ENCODE measurements at places on chromosomes 7 and 10.

DNA sequence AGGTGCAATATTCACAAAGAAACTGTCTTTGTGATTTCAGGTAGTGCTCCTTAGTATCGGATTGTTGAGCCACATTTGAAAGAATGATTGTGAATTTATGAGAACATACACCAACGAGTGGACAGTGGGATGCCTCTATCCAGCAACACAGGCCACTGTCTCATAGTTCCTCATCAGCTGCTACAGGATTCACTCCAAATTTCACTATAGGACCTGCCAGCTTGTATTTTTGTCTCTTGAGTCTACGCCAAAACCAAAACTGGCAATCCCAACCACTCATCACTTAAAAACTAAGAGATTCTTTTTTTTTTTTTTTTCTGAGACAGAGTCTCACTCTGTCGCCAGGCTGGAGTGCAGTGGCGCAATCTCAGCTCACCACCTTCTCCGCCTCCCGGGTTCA lies 964.5 kb downstream of the CNTNAP2 start:
- DNase-seq: no peak

GRCh38 chr7:158662610-158663427 lies 41.8 kb downstream of the NCAPG2 start:
- DNase-seq: no peak

DNA sequence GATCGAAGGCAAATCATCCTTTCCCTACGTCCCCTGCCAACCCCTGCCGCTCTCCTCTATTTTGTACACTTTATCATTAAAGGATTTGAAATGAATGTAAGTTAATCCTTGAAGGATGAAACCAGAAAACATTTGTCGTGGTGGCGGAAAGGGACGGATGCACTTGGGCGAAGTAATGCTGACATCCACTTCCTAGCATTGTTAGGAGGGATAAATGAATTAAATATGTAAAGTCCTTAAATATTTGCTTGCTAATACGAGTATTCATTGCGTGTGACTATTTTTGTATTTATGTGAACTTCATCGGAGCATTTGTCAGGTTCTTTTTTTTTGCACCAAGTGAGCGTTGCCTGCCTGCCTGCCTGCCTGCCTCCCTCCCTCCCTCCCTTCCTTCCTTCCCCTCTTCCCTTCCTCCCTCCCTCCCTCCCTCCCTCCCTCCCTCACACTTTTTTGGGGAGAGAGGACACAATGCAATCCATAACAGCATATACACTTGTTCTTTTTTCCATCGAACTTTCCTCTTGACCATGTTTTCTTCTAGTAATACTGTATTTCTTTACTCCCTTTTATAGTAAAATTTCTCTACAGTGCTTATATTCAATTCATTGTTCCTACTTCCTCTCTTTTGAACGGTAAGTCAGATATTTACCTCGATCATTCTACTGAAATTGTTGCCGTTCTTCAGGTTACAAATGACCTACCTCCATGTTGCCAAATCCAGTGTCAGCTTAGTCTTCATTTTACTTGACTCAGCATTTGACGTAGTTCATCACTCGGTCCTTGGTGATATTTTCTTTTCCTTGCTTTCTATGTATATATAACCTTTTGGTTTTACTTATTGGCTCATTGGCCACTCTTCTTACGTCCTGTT lies 831 bp downstream of the CCDC7 start:
- no peak for DNase-seq

DNA sequence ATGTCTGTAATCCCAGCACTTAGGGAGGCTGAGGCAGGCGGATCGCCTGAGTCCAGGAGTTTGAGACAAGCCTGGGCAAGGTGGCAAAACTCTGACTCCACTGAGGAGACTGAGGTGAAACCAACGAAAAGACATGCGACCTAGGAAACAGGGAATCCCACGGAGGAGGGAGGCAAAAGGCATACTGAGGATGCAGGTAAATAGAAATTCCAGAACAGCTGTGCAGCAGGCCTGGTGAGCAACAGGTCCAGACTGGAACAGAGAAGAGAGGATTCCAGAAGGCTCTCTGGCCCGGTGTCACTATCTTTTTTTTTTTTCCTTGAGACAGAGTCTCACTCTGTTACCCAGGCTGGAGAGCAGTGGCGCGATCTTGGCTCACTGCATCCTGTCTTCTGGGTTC lies 7.3 kb downstream of the KLRG2 start:
- DNase-seq: no peak

DNA sequence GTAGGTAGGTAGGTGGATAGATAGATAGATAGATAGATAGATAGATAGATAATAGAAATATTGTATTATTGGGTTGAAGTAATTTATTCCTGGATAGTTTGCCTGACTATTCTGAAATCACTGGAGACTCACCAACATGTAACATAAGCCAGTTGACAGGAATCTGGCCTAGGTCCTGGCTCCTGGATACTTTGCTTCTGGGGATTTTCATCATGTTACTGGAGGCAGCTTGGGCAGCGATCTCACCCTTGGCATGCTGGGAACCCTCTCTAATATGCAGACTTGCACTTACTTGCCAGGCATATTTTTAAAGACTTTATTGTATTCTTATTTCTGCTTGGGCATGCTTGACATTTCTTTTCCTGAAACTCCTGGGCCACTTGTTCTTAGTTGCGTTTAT lies 709.1 kb upstream of the FZD8 start:
- DNase-seq: no peak

GRCh38 chr7:91264924-91265681 lies 870 bp downstream of the FZD1 start:
- DNase-seq: no peak

DNA sequence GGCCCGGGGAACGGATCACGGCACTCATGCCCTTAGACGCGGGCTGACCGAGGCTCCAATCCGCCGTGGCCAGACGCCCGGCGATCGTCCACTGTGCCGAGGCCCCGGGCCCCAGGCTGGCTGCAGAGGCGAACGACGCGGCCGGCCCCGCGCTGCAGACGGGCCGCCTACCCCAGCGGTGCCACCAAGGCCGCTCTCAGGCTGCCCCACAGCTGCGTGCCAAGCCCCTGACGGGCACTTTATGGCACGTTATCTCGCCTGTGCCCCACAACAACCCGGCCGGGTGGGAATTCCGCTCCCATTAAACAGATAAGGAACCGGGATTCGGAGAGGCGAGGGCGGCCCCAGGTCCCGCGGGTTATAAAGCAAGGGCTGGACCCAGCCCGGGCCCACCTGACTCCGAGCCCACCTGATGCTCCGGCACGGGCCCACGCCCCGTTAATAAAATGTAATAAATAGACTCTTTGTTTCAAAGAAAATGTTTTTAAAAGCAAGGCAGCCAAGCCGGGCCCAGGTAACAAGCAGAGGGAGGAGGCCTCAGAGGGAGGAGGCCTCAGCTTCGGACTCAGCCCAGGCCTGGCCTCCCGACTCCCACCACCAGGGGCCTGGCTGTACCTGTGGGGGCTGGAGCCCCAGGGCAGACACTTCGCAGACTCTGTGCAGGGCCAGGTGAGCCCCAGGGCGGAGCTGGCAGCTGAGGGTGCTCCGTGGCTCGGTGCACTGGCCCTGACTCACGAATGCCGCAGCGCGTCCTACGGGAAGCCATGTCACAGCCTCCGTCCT lies 79.7 kb downstream of the FOXL3 start:
- DNase-seq: no peak

Measured in stimulated activated CD4-positive, alpha-beta T cell treated with anti-CD3 and anti-CD28 coated beads, TNF-alpha, amount 100 ng/mL, for 1 hour (primary cell).